ENCODE measurements at places on chromosomes 12 and 14.

DNA sequence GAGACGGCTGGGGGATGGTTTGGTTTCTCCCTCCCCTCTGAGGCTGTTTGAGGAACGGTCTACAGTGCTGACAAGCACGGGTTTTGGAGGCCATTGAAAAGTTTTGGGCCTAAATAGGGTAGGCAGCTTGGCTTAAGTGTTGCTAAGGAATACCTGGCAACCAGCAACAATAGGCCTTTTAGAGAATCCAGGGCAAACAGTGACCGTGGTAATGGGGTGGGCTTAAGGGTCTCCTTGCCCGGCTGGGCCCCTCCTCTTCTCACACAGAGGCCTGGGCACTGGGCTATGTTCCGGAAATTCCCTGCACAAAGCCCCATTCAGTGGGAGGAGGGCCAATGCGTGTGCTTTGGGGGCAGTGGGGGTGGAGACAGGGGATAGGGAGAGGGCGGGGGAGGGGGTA, 55.4 kb downstream of the ASCL1 start:
- no peaks in the 10 kb centered on the region for H3K36me3 ChIP-seq
- no peak overlapping the region for H3K4me3 ChIP-seq
- peak; percentile 74 for DNase-seq

- DNase-seq, result no peak
- H3K27ac ChIP-seq, result no peak overlapping the region
- H3K4me3 ChIP-seq, result no peak overlapping the region
- no peaks in the 10 kb centered on the region for H3K4me1 ChIP-seq
Observed at GRCh38 chr12:121181181-121181580, 28.7 kb upstream of the P2RX4 start.

- no peak overlapping the region for H3K4me3 ChIP-seq
- H3K36me3 ChIP-seq, result peaks cover 79% of the 10 kb centered on the region
- H3K4me1 ChIP-seq, result no peaks in the 10 kb centered on the region
- H3K27ac ChIP-seq, result peak overlapping the region; percentile 8
- H3K27me3 ChIP-seq, result no peaks in the 10 kb centered on the region
- peak; percentile 54 for DNase-seq
Observed at GRCh38 chr12:121494093-121494787, 86.6 kb downstream of the KDM2B start.

DNA sequence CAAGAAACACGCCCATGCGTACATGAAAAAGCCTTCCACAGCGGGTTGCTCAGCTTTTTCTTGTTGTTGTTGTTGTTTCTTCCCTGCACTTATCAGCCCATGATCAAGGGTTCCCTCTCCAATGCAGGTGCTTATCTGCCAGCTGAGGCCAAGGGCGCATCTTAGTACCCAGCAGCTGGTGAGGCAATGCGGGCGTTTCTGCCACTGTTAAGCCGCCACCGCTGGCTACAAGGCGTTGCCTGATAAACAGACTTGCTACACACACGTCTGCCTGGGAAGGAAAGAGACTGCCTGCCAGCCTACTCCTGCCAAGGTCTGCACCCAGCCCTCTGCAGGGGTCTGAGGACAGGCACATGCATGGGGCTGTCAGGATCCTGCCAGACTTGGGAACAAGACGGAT, 345.9 kb downstream of the BCL11B start:
- no peaks in the 10 kb centered on the region for H3K36me3 ChIP-seq
- no peaks in the 10 kb centered on the region for H3K4me1 ChIP-seq
- H3K27me3 ChIP-seq, result no peaks in the 10 kb centered on the region

DNA sequence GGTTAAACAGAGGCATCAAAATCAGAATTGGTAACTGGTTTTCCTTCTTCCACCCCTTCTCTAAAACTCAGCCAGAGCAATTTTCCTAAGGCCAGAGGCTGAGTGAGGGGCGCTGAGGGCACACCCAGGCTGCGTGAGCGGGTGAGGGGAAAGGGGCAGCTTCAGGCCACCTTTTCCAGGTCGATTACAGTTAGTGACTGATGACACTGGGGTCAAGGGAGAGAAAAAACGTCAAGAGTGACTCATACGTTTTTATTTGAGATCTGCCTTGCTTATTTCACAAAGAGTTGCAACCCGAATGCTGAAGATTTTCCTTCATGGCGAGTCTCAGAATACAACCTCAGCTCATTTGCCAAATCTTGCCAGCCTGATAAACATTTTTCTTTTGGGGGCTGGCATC, 46.7 kb upstream of the EVL start:
- H3K4me3 ChIP-seq, result no peak overlapping the region
- no peak overlapping the region for H3K27ac ChIP-seq
- DNase-seq, result no peak
- no peaks in the 10 kb centered on the region for H3K27me3 ChIP-seq
- peaks cover 1% of the 10 kb centered on the region for H3K36me3 ChIP-seq
- H3K4me1 ChIP-seq, result peaks cover 25% of the 10 kb centered on the region

GRCh38 chr14:58455593-58456265, 28.2 kb downstream of the KIAA0586 start:
- H3K27ac ChIP-seq, result no peak overlapping the region
- no peaks in the 10 kb centered on the region for H3K27me3 ChIP-seq
- no peak for DNase-seq
- peaks cover 100% of the 10 kb centered on the region for H3K36me3 ChIP-seq
- no peak overlapping the region for H3K4me3 ChIP-seq

DNA sequence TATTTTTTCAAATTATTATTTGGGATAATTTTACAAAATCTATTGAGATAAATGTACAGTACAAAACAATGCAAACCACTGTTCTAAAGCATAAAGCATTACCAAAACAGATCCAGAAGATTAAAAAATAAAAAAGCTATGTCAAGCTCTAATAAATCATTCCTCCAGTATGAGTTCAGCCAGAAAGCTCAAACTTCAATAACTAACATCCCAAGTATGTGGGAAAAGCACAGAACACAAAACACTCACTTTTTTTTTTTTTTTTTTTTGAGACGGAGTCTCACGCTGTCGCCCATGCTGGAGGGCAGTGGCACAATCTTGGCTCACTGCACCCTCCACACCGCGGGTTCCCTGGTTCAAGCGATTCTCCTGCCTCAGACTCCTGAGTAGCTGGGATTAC, 11.3 kb downstream of the SAV1 start:
- H3K27ac ChIP-seq, result no peak overlapping the region
- no peaks in the 10 kb centered on the region for H3K4me1 ChIP-seq
- peaks cover 4% of the 10 kb centered on the region for H3K36me3 ChIP-seq
- no peak for DNase-seq
- no peak overlapping the region for H3K4me3 ChIP-seq

GRCh38 chr14:75252254-75252837, 26.3 kb upstream of the FOS start:
- DNase-seq, result no peak
- no peaks in the 10 kb centered on the region for H3K36me3 ChIP-seq
- no peak overlapping the region for H3K4me3 ChIP-seq
- no peaks in the 10 kb centered on the region for H3K4me1 ChIP-seq

DNA sequence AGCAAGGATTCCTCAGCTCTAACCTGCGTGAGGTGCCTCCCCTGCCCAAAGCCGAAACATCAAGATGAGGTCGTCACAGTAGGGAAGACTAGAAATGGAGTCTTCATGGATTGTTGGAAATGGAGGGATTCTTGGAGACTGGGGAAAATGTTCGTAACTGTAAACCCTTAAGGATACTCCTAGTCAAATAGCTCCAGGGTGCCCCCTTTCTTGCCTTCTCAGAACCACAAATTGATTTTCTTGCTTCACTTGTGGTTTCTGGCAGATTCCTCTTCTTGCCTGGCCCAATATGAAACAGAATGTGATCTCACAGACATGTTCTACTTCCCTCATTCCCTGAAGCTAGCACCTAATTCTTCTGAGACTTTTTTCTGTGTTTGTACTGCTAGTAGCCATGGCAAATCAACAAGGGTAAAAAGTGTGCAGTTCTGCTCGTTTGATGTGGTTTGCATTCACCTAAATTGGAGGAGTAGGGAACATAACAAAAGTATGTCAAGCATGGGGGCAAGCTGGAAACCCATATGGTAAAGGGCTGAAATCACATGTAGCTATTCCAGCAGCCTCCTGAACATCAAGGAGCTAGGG, 332.0 kb downstream of the PAWR start:
- H3K27ac ChIP-seq, result no peak overlapping the region
- no peaks in the 10 kb centered on the region for H3K4me1 ChIP-seq
- no peak overlapping the region for H3K4me3 ChIP-seq
- H3K36me3 ChIP-seq, result peaks cover 5% of the 10 kb centered on the region
